Foreskin fibroblast (primary cell): ENCODE measurements at places on chromosomes 16 and 17.

DNA sequence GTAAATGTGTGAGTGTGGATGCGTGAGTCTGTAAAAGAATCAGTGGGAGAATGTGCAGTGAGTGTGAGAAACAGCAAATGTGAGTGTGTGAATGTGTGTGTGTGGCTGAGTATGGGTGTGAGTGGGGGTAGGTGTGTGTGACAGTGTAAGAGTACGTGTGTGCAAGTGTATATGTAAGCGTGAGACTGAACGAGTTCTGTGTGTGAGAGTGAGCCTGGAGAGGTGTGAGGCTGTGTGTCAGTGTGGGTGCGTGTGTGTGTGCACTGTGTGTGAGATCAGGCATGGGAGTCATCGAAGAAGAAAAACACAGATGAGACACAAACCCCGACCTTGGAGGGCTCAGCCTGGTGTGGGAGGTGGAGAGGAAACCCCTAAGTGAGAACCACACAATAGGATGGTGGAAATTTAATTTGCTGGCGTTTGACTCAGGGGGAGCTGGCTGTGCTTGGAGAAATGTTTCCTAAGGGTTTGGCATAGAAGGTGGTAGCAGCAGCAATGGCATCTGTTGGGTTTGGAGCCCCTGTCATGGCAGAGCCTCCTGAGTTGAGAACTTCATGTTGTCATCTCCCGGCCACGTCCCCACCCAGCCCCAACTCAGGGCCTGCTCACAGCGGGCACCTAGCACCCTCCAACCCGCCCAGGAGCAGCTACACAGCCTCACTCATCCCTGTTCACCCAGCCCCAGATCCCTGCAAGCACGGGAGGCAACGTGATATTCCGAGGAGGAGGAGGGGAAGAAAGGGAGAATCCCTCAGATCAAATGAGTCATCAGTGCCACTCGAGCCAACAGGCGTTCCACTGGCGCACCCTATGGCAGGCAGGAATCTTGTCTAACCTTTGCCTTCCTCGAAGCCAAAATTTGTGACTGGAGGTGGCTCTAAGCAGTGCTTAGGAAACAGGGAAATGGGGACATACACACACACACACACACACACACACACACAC is 14.3 kb upstream of the NUBP1 start:
- peak; percentile 45 for DNase-seq

GRCh38 chr16:66720766-66721165 is 24.2 kb upstream of the CMTM4 start:
- DNase-seq = no peak

- DNase-seq = no peak
Measured at GRCh38 chr16:12254566-12254965, 278.0 kb downstream of the SNX29 start.

GRCh38 chr16:65579050-65579449 is 457.2 kb upstream of the CDH11 start:
- DNase-seq = no peak

DNA sequence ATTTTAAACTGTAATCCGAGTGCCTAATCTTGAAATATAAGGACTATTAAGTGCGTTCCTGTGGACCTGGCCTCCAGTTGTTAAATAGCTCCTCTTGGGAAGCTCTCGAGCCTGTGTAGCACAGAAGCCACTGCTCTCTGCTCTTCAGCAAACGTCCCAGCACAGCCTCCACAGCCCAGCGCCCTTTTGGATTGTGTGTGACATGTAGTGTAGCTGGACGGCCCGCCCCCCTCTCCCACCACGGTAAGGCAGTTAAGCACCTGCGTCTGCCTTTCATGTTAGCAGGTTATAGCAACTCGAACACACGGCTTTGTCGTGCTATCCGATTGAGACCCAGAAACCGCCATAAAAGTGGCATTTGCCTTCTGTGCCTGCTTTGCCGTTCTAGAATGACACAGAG is 79.2 kb upstream of the CHMP6 start:
- DNase-seq = no peak

- DNase-seq = no peak
Measured at GRCh38 chr16:4239020-4239419, 2.9 kb downstream of the SRL start.

GRCh38 chr17:68179236-68179925 is 68.5 kb upstream of the AMZ2 start:
- no peak for DNase-seq

DNA sequence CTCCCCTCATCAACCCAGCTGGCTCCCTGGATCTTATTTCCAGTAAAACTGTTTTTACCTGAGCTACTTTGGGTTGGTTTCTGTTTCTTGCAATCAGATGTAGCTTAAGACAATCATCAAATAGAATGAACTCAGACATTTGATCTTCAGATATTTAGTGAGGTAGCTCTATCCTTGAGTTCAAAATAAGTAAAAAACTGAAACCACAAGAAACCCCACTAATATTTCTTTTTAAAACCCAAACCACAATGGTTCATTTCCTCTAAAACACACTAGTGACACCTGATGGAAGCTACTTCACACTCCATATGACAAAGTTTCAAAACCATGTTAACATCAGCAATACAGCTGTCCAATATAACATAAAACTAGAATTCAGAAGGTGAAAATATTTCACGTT is 37.8 kb downstream of the CACNG1 start:
- DNase-seq = no peak

GRCh38 chr17:60463157-60463835 is 41.0 kb downstream of the CHCT1 start:
- no peak for DNase-seq

DNA sequence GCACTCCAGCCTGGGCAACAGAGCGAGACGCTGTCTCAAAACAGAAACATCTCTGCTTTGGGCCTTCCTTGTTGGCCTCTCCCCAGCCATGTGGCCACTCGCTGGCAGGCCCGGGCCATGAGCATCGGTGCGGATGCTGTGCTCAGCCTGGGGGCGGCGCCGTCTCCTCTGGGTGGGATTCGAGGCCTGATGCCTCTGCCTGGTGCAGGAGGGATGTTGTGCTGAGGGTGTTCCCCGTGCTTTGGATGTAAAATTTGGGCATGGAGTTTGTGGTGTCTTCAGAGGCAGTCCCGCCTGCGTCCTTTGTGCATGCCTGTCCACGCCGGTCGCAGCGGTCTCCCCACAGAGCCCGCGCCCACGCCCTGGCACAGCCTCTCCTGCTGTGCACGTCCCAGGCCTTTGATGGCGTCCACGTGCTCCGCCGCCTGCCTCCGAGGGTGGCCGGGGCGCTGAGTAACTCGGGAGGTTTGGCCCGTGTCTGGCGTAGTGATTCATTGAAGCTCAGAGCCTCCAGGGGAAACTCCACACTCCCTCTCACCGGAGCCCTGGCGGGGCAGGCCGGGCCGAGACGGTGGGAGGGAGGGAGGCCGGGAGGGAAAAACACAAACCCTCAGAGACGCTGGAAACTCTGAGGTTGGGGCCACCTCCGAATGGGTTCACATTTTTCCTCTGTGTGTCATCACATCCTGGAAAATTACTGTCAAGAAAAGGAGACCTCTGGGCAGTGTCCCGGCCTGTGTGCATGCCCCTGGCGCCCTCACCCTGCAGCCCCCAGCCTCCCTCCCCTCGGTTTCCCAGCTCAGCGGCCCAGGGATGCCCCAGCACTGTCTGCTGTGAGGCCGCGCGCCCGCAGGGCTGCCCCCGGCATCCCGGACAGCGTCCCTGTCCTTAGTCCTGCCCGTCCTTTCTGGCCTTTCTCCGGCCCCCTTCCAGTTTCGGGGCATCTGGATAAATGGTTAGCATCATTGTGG is 19.0 kb downstream of the CENPX start:
- DNase-seq = peak; percentile 97

- no peak for DNase-seq
Measured at GRCh38 chr17:40561294-40561870, 3.9 kb downstream of the CCR7 start.

GRCh38 chr16:70573451-70574121 is 50.0 kb downstream of the SF3B3 start:
- DNase-seq = peak; percentile 97
